ENCODE measurements at places on chromosomes 5 and 9.

- DNase-seq, result no peak
Observed at GRCh38 chr5:67199859-67200258, 3.3 kb upstream of the CD180 start.

- no peak for DNase-seq
Observed at GRCh38 chr9:90552317-90552716, 90.3 kb downstream of the DIRAS2 start.

GRCh38 chr9:84121991-84122523, 141.5 kb downstream of the RMI1 start:
- DNase-seq, result no peak

- DNase-seq, result no peak
Observed at GRCh38 chr9:127541865-127542264, 70.2 kb upstream of the STXBP1 start.

GRCh38 chr9:8680157-8680556, 880.6 kb upstream of the DMAC1 start:
- DNase-seq, result no peak

- no peak for DNase-seq
Observed at GRCh38 chr5:172417983-172418630, 36.2 kb downstream of the SH3PXD2B start.

GRCh38 chr9:70000469-70000868, 43.2 kb upstream of the MAMDC2 start:
- no peak for DNase-seq

DNA sequence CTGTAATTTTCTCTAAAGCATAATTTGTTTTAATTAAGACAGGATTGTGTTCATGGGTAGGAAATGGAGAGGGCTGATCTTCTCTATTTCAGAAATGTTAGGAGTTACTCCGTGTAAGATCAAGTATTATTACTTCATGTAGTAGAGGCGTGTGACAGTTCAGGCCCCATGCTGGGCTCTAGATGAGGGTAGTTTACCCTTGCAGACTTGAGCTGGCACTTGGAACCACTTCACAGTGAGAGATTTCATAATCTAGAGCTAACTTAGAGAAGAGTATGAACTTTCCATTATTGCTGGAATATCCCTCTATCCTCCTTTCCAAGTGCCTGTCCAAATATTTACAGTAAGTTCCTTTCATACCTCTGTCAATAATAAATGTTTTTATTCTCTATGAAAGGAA, 195.1 kb downstream of the PCSK5 start:
- no peak for DNase-seq

- DNase-seq, result no peak
Observed at GRCh38 chr9:122122903-122123632, 30.0 kb upstream of the TTLL11 start.

GRCh38 chr5:82847562-82847961, 229.6 kb downstream of the TMEM167A start:
- DNase-seq, result no peak

DNA sequence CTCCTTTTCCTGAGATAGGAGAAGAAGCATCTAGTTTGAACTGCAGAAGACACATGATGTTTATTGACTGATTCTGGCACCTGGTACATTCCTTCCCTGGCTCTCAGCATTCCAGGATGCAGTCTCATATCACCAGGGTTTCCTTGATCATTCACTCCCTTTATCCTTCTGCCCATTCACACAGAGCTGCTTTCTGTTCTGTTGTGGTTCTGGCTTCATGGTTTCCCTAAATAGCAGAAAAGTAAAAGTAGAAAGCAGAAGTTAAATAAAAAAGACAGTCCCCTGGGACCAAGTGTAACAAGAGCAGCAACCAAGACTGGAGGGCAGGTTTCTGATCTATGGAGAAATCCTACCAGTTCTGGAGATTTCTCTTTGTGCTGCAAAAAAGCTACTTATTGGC, 3.2 kb downstream of the IFNA8 start:
- no peak for DNase-seq

GRCh38 chr5:64947031-64947430, 178.3 kb downstream of the CWC27 start:
- no peak for DNase-seq

DNA sequence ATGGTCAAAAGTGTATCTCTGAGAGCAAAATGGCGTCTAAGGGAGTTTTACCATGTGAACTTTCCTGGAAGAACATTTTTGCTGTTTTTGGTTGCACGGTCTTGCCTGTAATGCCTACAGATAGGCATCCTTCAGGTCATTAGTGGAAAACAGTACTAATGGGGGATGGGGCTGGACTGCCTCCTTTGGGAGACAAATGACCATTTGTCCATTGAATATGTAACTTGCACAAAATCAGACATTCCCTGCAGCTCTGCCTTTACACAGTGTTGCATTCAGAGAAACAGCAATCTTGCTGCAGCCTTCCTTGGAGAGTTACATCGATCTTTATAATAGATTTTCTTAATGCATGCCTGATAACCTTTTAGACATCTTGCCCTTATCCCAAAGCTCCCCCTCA, 138.5 kb upstream of the EGFLAM start:
- no peak for DNase-seq

- no peak for DNase-seq
Observed at GRCh38 chr5:1654786-1655495, 131.2 kb upstream of the LPCAT1 start.

DNA sequence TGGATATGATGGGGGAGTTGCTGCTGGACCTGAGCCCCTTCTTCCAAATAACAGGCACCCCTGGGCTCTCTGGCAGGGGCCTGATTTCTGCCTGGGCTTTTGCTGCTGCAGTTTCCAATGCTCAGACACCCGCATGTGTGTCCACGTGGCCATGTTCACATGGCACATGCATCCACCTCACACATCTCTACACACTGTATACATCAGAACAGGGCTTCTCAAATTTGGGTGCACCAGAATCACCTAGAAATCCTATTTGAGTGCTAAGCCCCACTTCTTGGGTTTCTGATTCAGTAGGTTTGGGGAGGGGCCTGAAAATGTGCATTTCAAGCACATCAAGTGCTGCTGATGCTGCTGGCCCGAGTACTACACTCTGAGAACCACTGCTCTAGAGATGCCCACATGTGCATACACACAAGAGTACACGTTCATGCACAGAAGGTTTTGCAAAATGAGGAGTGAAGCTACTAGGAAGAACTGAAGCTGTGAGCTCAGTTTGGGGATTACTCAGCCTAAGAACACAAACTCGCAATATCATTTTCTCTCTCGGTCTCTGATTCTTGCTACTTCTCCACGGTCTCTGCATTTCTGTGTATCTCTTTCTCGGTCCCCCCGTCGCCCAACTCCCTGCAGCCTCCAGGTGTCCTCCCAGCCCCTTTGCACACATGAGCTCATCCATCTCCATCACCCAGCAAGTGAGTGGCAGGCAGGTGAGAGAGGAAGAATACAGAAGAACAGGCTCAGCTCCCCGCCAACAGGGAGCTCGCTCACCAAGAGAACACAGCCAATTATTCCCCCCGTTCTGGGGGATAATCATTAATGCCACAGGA, 97.0 kb downstream of the PCDH1 start:
- no peak for DNase-seq

GRCh38 chr9:126668058-126668457, 54.3 kb downstream of the LMX1B start:
- DNase-seq, result no peak

Data from cortex of kidney (tissue), 1 donor.